ENCODE measurements at places on chromosomes 11 and 22. TPM values are rescaled to one million over a fixed set of nuclear protein-coding genes. Genes with fewer than 3 reads are reported as not detected.

DNAJB7 gene
- total RNA-seq: not detected

SCGB2A2 gene
- not detected for total RNA-seq

HBE1 gene
- total RNA-seq: not detected

KCNE3 gene
- 1.9 TPM for total RNA-seq

GRCh38 chr22:37033605-37034430 is 14.3 kb downstream of the MPST start:
- DNase-seq: no peak

DNA sequence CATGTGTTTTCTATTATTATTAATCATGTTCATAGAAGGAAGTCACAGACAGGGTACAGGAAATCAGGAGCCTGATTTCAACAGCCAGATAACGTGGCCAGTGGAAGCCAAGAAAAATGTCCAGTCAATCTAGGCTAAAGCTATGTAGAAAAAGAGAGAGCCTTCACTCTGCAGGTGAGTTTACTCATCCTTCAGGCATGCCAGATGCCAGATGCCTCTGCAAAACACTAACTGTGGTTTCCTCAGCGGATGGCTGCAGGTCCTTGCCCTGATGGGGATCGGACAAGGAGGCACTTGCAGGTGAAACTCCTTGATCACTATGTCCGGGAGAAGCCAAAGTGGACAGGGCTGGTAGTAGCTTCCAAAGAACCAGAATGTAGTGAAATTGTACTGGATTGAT is 962.3 kb upstream of the RAG2 start:
- DNase-seq: no peak

- DNase-seq: no peak
Observed at GRCh38 chr22:39221999-39222686, 22.6 kb downstream of the PDGFB start.

DNA sequence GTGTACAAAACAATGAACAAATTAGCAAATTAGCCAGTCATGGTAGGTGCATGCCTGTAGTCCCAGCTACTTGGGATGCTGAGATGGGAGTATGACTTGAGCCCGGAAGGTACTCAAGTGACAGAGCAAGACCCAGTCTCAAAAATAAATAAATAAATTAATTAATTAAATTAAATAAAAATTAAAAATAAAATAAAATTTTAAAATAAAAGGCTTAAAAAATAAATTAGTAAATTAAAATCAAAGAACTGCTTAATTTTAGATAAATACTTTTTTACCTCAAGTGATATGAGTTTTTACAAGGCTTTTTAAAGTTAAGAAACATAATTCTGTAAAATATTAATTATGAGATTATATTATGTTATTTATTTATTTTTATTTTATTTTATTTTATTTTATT is 50.9 kb upstream of the TSPAN18 start:
- DNase-seq: no peak

- no peak for DNase-seq
Observed at GRCh38 chr11:66160709-66161108, 90.6 kb downstream of the PACS1 start.

DNA sequence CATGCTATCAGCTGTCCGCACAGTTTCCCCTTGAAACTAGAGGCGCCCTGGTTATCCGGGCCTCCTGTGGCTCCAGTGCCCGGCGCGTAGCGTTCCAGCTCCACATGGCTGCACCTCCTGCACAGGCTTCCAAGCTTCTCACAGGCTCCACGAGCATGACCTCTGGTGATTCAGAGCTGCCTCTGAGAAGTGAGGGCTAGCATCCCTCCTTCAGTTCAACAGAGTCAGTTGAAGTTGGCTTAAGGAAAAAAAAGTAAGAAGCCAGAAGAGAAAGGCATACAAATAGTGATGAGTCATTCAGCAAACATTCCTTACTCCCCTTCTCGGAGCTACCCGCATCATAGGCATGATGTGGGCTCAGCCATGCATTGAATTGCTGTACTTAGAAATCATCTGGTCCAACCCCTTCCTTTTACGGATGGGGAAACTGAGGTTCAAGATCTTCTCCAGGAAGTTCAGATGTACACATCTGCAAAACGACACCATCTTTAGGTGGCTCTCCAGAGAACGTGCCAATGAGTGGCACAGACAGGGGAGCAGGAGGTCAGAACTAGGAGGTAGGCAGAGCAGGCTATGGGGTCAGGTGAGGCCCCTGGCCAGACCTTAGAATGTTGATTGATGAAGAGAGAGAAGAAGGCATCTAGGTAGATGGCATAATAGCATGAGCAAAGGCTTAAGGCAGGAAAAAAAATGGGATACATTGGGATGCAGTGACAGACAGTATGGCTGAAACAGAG is 216.3 kb upstream of the TBCEL start:
- no peak for DNase-seq

- DNase-seq: no peak
Observed at GRCh38 chr11:70729949-70730348, 331.6 kb downstream of the CTTN start.

- no peak for DNase-seq
Observed at GRCh38 chr11:69396051-69396947, 85.2 kb upstream of the LINC01488 start.

DNA sequence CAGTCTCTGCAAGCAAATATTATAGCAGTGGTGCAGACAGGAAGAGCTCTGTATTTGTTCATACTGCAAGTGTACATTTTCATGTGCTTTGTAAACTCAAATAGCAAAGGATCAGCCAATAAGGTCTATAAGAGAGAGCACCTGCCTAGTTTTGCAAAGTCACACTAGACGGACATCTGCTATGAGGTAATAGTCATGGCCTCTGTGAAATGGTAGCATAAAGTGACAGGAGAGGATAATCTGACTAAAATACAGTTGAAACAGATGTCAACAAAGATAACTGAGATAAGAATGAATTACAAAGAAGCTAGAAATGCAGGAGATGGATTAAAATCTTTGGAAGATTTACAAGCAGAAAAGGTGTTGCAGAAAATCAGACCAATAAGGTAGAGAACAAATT is 70.6 kb upstream of the SPON1 start:
- DNase-seq: no peak

DNA sequence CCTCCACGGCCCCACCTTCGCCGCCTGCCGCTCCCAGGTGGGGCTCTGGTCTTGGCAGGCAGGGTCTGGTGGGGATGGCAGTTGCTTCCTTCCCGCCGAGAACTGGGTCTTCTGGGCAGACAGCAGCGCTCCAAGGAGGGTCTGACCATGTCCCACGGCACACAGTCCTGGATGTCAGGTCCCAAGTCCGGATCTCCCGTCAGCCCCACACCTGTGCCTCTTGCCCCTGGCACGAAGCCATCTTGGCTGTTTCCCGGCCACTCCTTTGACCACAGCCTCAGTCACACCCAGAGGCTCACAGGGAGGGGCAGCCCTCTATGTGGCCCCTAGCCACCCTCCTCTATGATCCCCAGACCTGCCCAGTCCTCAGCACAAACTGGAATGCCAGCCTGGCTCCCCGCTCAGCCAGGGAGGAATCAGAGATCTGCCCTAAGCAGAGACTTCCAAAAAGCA is 14.3 kb downstream of the MUC5B start:
- DNase-seq: no peak

DNA sequence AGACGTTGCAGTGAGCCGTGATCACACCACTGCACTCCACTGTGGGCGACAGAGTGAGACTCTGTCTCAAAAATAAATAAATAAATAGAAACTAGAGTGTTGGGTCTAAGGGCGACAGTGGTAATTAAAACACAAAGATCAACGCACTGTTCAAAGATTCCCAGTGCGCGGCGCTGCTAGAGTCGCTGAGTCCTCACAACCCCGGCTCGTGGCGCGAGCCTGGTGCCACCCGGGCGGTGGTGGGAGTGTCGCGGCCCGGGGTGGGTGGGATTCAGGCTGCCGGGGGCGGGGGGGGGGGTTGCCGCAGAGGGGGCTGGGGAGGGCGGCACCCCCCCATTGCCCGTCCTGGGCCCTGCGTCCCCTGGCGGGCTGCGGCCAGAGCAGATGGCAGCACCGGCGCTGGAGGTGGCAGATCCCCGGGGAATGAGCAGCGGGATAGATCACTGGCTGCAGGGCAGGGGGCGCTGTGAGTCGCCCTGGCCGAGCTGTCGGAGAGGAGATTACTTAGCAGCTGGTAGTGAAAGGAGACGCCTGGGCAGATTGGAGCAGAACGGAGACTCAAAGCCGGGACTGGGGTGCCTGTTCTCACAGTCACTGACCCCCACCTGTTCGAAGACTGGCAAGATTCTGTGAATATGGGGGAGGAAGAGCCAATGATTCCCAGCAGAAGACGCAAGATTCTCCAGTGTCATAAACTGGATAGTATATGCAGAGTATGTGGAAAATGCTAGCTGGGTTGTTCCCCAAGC is 30.2 kb upstream of the APOBEC3A start:
- peak; percentile 77 for DNase-seq

DNA sequence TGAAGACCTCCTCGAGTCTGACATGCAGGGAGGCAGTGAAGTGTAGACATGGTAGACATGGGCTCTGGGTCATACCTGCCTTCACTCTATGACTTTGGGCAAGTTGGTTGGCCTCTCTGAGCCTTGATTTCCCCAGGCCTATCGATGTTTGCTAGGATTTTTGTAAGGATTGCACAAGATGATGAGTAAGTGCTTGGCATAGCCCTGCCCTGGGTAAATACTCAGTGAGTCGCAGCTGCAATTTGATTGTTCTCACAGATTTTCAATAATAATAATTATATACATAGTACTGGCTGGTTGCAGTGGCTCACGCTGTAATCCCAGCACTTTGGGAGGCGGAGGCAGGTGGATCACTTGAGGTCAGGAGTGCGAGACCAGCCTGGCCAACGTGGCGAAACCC is 18.1 kb downstream of the MCM5 start:
- no peak for DNase-seq

DNA sequence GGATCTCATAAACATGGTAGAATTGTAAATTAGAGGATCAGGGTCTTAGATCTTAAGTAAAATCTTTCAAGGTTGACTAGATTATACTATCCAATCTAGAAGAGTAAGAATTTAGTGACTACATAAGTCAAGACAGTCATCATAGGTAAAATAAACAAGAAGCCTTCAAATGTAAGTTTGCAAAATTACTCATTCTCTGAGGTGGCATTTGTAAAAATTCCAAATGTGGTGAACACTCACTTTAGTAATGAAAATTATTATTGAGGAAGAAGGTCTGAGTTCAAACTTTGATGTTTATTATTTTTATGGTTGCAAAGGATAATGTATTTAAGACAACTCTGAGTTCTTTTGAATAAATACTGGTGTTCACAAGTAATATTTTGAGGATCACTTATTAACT is 4.6 kb downstream of the HYLS1 start:
- DNase-seq: no peak

- no peak for DNase-seq
Observed at GRCh38 chr11:115220423-115220822, 283.8 kb downstream of the CADM1 start.

GRCh38 chr22:28025866-28026575 is 107.0 kb upstream of the PITPNB start:
- no peak for DNase-seq

DNA sequence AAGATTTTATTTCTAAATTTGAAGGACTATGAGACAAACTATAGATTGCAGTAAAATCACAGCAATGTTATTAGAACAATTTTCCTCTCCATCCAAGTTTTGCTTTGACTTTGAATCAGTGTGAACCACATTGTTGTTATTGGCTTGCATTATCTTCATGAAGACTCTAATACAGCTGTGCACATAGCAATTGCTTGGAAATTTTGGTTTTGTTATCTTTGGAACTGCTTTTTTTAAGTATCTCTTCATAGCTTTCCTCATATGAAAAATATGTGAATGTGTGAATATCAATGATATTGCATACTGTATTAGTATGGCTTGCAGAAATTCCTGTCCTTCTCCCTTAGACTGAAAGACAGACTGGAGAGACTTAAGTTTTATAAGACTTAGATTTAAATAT is 666.6 kb downstream of the LUZP2 start:
- no peak for DNase-seq

GRCh38 chr22:17368554-17369438 is 464 bp upstream of the CECR2 start:
- DNase-seq: peak; percentile 60

DNA sequence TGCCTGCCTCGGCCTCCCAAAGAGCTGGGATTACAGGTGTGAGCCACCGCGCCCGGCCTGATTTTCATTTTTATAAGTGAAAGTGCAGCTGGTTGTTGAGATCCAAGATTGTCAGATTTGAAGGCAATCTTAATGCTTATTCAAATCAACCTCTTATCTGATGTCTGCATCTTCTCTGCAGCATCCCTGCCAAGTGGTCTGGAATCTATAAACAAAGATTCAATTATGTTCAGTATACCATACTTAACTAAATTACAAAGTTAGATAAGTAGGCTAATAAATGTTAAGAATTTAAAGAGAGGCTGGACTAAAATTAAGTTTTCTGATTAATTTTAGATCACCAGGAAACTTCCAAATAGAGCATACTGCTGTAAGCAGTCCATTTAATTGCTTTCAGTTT is 53.8 kb downstream of the POLD3 start:
- DNase-seq: no peak

- no peak for DNase-seq
Observed at GRCh38 chr11:19866521-19866920, 153.9 kb downstream of the NAV2 start.

- DNase-seq: no peak
Observed at GRCh38 chr11:47466201-47466600, 17.3 kb upstream of the RAPSN start.

GRCh38 chr11:95255251-95256145 is 24.5 kb upstream of the SESN3 start:
- DNase-seq: no peak

All from heart right ventricle (tissue), 16 donors.